NCI-H82 (cell line): ENCODE measurements at places on chromosomes 7 and 10.
A peak's percentile ranks its signal among the peaks of the same experiment; 100 is the strongest.

DNA sequence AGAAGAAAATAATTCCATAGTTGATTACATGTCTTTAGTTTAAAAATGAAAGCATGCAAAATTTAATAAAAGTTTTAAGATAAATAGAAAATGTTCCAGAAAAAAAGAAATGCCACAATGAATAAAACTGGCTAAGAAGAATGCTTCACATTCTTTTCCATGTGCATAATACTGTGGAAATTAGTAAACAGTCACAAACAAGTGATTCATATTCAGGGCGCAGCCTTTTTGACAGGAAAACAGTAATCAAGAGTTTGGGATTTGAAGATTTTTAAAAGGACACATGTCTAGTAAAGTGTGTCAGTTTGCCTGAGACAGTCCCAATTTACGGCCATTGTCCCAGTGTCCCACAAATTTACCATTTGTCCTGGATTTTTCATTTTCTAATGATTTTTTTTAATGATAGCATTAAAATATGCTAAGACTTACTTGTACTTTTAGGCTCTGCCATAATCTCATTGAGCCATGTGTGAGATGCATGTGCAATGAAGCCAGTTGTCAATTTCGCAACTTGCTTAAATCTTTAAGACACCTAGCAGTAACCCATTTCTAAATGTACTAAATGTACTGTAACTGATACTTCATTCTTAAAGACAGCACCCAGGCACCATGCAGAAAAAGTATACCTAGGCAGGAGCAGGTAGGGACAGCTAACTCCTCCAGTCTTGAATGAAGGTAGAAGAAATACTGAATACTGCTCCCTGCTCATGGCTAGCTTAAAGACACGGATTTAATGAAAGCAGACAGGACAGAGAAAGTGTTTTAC lies 46.9 kb downstream of the ZNF438 start:
- peak; percentile 0 for DNase-seq

DNA sequence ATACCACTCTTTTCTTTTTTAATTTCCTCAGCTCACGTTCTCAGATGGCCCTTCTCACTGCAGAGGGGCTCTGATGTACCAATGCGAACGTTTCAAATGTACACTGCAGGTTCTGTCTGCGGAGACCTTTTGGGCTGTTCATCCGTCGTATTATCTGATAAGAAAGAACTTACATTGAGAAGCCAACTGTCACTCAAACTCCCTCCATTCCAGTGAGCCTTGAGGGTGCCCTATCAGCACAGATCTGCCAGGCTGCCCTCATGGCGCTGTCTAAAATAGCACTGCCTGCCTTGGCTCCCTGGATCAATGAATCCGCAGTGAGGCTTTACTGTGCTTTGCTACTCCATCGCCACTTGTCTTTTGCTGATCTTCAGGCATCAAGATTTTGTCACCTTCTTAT lies 61.8 kb downstream of the ARL5B start:
- no peak for DNase-seq

DNA sequence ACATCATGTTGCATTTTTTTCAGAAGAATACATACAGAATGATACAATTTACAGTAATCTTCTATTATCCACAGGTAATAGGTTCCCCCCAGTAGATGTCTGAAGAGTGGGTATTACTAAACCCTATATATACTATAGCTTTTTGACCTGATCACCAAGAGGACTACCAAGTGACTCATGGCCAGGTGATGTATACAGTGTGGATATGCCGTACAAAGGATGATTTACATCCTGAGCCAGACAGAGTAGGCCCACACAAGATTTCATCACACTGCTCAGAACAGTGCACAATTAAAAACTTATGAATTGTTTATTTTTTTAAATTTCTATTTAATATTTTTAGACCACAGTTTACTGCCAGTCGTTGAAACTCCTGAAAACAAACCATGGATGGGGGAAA lies 70.6 kb downstream of the STEAP1B start:
- no peak for DNase-seq

DNA sequence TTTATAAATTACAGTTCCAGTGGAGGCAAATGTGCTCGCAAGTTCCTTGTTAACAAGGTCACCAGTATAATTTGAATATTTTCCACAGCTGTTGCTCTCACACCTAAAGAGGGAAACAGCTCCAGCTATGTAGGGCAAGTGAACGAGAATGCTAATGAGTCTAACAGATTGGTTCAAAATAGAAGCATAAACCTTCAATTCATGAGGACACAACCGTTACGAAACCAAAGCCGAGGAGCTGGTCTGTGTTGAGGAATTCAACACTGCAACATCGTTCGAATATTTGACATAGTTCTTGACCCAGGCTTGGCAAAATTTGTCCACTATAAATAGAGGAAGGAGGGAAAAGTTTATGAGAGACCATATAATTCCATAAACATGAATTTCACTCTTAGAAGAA lies 161.3 kb downstream of the KLF6 start:
- no peak for DNase-seq

DNA sequence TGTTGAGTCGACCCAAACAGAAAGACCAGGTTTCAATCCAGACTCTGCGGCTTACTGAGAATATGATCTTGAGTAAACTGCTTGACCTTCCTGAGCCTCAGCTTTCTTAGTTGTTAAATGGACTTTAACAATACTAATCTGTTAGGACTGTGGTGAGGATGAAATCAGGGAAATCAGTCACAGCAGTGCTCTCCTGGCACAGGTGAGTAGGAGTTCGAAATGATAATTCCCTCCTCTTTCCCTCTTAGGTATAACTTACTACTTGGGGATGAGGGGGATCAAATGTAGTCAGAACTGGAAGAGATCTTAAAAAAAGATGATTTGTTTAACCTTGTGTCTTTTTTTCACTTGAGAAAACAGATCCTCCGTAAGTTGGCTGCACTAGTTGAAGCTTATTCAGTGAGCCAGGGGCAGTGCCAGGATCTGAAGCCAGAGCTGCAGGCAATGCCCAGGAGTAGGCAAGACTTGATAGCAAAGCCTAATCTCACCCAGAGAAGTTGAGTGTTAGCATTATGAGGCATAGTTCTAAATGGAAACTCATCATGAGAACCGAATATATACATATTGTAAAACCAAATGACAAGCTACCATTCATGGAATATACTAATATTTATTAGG lies 1.8 kb upstream of the MAGI2 start:
- DNase-seq, result no peak

DNA sequence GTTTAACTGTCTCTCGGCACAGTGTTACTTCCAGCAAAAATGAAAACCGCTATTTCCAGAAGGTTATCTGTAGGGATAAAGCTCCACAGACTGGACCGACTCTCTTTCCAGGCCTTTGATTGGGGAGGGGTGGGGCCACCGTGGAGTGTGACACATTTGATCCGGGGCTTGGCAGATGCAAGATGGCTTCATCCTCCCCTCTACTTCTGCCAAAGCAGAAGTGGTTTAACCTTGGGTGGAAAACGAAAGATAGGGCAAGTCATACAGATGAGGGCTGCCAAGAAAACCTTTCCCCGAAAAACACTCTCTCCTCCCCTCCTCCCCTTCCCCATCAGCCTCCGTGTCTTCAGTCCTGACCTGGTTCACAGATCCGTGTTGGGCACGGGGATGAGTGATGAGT lies 139.7 kb upstream of the SH2B2 start:
- DNase-seq, result peak; percentile 7

DNA sequence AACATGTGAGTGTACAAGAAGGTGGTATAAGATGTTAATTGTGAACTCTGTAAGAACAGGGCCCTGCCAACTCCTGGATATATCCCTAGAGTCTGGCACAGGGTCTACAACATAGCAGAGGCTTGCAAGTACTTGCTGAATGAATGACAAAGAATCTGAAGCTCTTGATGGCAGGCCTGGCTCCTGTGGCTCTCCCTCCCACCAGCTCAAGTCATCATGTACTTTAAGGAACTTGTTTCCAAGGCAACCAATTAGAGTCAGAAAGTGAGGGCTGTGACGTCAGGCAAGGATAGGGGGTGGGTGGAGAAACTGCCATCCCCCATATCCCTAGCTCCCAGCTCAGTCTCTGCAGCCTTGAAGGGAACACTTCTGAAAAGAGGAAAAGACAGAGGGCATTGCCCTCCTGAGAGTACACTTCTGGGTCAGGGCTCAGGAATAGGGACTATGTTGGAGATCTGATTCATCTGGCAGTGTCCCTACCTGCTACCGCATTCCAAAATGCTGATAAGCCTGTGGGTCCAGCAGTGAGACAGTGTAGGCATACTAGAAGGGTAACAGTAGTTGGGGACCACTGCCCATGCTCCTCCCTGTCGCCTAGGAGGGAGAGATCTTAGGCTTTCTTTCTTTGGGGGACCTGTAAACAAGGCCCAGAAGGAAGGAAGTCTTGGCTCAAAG lies 34.6 kb upstream of the BTRC start:
- DNase-seq, result peak; percentile 43

- no peak for DNase-seq
These were observed 156.5 kb downstream of the UBE2H start for GRCh38 chr7:129796186-129796775.
